ENCODE measurements at places on chromosomes 13 and 19.

DNA sequence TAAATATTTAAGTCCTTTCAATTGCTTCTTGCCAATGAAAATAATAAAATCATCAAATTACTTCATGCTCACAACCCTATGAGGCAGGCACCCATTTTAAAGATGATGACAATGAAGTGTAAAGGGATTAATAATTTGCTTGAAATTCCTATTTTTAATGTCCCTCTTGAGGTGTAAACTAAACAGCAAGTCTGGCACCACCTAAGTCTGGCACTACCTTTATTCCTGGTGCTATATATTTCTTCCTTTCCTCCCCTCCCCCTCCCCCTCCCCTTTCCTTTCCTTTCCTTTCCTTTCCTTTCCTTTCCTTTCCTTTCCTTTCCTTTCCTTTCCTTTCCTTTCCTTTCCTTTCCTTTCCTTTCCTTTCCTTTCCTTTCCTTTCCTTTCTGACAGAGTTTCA is 42.2 kb downstream of the FLT1 start:
- no peak for DNase-seq

DNA sequence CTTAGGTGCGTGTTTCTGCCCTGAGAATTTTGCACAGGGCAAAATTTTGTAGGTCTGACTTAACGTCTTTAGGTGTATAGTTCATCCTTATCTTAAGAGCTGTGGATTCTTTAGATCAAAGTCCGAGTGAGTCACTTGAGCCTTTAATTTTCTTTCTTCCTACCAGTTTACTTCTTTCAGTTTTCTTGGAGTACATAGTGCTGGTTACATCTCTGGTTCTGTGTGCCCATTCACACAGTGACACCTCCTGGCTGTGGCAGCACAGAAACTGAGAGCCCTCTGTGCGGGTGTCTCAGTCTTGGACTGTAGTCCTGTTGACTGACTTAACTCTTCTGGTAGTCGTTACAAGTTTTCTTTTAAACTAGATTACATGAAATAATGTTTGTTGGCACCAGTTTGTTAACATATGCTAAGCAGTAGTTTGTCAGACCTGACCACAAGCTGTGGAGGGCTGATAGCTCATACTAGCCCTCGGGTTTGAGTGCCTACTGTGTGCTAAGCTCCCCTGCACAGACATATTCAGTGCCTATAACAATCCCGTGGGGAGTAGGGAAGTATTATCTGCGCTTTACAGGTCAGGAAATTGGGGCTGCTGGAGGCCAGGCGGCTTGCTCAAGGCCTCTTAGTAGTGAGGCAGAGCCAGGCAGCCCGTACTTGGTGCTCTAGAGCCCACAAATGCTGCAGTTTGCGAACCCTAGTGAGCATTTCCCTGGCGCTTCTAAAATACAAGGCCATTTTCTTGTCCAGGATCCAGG is 1.6 kb downstream of the GATAD2A start:
- no peak for DNase-seq

GRCh38 chr19:4009990-4010807 is 2.7 kb downstream of the PIAS4 start:
- no peak for DNase-seq

DNA sequence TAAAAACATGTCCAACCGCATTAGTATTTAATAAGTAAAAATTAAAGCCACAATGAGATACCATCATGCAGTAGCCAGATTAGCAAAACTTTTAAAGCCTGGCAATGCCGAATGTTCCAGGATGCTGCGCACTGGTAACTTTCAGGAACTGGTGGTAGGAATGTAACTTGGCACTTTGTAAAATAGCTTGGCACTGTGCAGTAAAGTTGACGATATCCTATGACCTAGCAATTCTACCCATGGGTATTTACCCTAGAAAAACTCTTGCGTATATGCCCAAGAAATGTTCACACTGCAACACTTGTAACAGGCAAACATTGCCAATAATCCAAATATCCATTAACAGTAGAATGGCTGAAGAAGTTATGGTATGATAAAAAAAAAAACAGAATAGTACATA is 97.7 kb downstream of the SPACA7 start:
- DNase-seq = no peak

DNA sequence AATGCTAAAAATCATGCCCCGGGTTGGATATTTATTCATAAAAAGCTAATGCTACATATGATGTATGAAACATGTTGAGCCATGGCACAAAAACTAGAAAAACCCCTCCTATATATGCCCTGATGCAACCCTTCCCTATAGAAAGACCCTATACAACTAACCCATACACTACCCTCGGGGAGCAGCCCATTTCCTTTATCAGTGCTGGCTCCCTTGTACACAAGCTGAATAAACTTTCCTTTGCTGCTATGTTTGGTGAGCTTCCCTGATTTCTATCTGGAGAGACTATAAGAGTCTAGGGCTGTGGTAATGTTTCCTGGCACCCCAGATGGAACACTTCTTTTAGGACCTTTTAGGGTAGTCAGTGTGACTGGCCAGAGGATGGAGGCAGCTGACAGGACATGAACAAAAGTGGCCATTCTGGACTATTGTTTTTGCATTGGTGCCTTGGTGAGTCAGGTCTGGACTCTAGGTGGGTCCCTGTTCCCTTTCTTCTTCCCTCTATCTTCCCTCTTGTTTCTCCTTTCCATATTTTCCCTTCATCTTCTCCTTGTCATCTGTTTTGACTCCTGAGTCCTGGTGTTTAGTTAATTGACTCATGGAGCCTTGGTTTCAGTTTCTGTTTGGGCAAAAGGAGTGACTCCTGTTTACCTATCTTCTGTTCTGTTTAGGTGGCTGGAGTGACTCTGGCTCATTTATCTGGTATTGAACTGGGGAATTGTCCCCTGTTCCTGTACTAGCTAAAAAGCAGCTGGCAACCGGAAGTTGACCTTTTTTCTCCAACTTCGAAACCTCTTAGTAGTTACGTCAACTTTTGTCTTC is 1321.8 kb upstream of the PCDH9 start:
- DNase-seq = no peak

DNA sequence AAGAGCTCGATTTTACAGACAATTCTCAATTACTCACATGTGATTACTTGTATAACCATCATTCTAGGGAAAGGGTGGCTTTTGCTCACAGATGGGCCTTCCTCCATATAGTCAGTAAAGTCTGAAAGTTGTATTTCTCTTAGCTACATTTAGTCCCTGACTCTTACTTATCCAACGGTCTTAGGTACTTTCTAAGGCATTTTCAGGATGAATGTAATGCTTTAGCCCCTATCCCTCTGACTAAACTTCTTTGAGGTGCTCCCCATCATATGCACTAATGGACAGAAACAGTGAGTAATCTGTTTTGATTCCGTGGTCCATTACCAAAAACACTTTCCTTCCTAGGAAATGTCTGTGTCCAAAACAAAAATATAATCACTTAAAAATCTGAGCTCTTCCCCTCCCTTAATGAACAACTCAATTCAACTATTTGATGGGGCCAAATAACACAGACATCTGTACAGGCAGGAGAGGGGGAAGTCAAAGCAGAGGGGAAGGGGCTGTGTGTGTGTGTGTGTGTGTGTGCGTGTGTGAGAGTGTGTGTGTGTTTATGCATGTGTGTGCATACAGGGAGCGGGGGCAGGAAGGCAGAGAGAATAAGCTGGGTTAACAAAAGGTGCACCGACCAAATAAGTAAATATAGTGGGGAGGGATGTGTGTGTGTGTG is 84.9 kb downstream of the USP12 start:
- no peak for DNase-seq
